ENCODE measurements at places on chromosomes 1 and 21.

GRCh38 chr1:182965096-182965495 lies 12.1 kb upstream of the SHCBP1L start:
- peak; percentile 79 for DNase-seq

DNA sequence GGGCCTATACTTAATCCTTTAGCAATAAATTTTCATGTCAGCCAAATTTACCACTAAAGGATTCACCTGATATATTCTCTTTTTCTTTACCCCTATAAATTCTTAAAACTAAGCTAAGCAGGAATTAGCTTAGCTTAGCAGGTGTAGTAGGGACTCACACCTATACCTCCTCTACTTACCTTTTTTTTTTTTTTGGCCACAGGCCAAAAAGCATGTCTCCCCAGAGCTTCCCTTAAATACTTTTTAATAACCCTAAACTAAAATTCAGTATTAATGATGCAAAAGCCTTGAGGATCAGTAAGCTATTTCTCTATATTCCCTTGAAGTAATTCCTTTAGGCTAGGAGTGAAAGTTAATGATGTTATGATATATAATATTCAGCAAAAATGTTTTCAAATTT lies 23.2 kb downstream of the PEA15 start:
- DNase-seq, result no peak

DNA sequence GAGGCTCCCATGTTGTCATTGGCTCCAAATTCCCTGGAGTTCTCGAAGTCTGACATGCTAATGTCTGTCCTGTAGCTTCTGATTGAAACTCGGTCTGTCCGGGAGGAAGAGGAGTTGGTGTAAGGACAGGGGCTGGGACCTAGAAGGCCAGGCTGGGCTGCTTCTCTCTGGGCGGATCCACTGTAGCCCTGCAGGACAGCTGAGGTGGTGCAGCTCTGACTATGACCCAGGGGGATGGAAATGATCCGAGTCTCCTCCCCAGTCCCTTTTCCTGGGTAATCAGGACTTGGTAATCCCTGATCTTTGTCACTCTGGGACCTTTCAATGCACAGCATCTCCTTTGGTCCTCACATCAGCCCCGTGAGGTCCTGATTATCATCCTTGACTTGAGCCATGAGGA lies 10.0 kb upstream of the FCMR start:
- DNase-seq, result no peak

- no peak for DNase-seq
These were observed 3.7 kb downstream of the IBA57 start for GRCh38 chr1:228169345-228169744.

GRCh38 chr1:47675047-47675675 lies 237.3 kb downstream of the FOXD2 start:
- no peak for DNase-seq

GRCh38 chr1:118931876-118932275 lies 56.3 kb downstream of the TBX15 start:
- DNase-seq, result no peak

GRCh38 chr1:165444897-165445370 lies at the start of gene RXRG:
RXRG (minus strand) TSS chr1:165445126; CDS start chr1:165444893, 233 bp downstream.
- no peak for DNase-seq

GRCh38 chr1:101483982-101484688 lies 247.3 kb downstream of the S1PR1 start:
- no peak for DNase-seq

DNA sequence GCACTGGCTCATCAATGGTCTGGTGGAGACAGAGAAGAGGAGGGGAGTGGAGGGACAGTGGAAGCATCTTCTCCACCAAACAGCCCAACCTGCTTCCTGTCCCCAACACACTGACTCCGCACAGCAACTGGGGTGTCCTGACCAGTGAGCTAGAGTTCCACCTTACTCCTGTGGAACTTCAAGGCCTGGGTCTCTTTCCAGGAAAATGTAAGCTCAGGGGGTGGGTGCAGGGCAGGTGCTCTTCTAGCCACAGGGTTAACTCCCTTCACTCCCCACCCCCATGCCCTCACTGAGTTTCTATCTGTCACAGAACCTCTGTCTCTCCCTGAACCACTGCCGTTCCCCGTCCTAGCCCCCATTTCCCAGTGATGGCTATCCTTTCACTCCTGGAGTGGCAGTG lies 876 bp downstream of the MOB3C start:
- no peak for DNase-seq

DNA sequence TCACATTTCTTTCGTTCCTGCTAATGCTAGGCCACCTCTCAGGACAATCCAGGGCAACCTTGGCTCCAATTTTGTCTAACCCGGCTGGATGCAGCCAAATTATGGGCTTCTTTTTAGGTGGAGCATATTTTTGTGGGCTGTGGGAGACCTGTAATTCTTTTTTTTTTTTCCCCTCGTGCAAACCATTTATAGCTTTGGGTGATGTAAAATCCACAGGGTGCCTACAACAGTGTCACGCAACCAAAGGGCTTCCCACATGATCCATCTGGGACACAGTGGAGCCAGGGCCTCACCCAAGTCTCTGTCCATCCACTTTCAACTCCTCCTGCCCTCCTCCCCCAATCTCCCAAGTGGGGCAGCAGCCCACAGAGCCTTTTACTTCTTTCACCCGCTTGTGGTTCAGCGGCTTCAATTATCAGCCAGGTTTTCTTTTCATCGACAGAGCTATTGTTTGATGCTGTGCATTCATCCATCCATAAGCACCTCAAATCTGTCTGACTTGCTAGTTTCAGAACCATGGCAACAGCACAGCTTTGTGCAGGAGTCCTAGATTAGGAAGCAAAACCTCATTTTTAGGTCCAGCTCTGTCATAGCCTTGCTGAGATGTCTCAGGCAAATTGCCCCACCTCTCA lies 10.0 kb upstream of the OVAAL start:
- DNase-seq, result no peak

GRCh38 chr1:19414515-19415121 lies 70.7 kb downstream of the CAPZB start:
- no peak for DNase-seq

- no peak for DNase-seq
These were observed 2.8 kb upstream of the BACE2 start for GRCh38 chr21:41164981-41165655.

DNA sequence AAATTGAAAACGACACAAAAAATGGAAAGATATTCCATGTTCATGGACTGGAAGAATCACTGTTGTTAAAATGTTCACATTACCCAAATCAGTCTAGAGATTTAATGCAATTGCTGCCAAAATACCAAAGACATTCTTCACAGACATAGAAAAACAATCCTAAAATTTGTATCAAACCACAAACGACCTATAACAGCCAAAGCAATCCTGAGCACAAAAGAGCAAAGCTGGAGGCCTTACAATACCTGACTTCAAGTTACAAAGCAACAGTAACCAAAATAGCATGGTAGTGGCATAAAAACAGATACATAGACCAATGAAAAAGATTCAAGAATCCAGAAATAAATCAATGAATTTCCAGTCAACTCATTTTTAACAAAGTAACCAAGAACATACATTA lies 1077.3 kb downstream of the KCNT2 start:
- DNase-seq, result no peak

GRCh38 chr1:10856176-10856683 lies 59.8 kb upstream of the CASZ1 start:
- no peak for DNase-seq

- DNase-seq, result peak; percentile 91
These were observed 496.4 kb downstream of the SETD4 start for GRCh38 chr21:35563885-35564451.

- no peak for DNase-seq
These were observed 2.8 kb downstream of the MASP2 start for GRCh38 chr1:11044086-11044848.

DNA sequence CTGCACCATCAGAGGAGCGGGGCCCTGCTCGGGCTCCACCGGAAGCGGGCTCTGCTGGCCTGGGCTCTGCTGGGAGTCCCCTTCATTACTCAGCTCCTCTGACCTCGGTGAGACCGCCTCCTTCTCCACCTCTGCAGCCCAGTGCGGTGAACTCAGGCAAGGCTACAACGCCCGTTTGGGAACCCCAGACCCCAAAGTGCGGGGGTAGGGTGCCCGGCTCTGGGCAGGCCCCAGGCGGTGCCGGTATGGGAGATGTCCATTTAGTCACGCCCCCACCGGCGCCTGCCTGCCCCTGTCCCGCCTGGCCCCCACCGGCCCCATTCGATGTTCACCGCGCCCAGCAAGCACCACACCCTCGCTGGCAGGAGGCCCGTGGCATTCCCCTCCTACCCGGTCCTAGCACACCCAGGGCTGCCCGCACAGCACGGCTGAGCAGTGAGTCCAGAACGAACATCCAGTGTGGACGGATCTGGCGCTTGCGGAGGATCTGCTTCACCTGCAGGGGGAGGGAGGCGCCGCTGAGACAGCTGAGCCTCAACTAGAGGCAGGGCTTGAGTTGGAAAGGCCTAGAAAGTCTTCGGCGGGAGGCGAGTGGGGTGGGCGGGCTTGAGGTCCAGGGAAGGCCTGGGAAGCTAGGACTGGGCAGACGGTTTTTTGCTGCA lies 10.0 kb downstream of the MAP3K6 start:
- no peak for DNase-seq

DNA sequence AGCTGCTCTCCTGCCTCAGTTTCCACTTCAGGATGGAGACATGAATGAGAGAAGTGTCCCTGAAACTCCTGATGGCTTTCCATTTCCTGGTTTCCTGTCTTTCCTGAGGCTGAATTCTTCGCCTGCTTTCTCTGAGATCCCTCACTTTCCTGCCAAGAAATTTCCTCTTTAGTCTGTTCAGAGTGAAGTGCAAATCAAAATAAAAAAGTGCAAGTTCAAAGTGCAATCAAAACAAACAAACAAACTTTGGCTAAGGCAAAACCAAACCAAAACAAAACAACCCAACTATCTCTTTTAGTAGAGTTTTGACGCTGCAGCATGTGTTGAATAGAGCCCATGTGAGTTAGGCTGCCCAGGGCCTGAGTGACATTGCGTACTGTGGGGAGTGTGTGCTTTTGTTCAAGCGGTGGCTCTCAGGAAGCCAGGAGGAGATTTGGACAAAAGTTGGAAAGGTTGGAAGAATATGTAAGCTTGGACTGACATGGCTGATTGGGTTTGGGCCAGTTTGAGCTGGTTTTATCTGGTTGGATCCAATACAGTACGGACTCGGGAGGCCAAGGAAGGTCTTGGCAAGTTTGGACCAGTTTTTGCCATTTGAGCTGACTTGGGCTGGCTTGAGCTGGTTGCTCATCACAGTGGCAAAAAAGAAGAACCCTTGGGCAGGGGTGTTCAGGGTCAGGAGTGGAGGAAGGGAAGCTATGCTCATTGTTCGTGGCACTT lies 61.1 kb upstream of the TINAGL1 start:
- no peak for DNase-seq

DNA sequence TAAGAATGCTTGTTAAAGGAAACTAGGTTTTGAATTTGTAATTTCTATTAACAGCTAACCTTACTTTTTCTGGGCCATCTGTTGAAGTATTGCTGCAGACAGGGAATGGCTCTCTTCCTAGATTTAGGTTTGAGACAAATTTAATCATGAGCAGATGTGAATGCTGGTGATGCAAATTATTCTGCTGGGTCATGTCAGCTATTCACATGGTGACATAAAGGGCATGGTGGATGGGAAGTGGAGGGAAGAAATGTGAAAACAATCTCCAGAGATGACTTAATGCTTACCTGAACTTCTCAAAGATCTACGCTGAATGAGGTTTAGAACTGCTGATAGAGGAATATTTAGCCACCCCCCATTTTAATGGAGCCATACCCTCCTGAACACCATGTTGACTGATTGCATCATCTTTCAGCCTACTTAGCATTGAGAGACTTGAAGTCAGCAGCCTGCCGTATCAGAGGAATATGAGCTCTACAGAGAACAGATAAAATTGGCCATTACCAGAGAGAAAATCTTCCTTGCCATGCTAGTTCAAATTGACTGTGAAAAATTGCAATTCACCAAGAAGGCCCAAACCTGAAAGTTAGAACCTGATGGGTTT lies 138.8 kb downstream of the HHAT start:
- DNase-seq, result no peak

GRCh38 chr1:116954440-116954839 lies 44.7 kb downstream of the PTGFRN start:
- DNase-seq, result no peak

- no peak for DNase-seq
These were observed 113.2 kb downstream of the NCAM2 start for GRCh38 chr21:21111309-21111920.

DNA sequence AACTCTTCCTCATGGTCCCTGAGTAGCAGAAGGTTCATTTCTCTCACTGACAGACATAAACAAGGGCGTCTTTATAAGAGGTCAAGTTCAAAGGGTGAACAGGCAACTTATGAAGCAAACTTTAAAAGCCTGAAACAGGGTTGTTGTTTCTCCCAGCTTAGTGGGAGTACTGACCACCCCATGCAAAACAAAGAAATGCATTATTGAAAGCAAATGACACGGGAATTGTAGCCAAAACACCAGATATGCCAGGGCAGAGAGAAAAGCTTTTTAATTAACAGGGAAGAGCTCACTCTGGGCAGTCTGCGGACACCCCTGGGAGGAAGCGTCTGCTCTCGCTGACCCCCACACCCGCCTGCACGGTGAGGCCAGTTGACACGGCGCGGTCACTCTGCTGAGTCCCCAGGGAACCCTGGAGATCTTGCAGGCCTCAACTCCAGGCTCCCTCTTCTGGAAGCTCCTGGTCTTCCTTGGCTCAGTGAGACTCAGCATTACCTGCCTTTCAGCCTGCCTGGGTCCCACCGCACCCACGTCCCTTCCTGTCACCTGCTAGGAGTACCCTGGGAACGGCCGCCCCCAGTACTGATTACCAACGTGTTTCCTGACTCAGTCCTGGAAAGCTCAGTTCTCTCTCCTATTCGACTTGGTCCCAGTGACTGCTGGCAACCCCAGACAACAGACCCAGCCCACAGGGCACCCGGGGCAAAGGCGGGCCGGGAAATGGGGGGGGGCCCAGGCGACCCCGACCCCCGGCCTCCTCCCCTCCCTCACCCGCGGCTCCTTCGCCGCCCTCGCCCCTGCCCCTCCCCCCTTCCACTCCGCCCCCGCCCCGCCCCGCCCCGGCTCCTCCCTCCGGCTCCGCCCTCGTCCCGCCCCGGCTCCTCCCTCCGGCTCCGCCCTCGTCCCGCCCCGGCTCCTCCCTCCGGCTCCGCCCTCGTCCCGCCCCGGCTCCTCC lies 972 bp downstream of the CFAP410 start:
- DNase-seq, result peak; percentile 87

GRCh38 chr1:225554216-225554812 lies 98.6 kb downstream of the ENAH start:
- DNase-seq, result peak; percentile 24
